ENCODE measurements at places on chromosomes 16 and 17.

DNA sequence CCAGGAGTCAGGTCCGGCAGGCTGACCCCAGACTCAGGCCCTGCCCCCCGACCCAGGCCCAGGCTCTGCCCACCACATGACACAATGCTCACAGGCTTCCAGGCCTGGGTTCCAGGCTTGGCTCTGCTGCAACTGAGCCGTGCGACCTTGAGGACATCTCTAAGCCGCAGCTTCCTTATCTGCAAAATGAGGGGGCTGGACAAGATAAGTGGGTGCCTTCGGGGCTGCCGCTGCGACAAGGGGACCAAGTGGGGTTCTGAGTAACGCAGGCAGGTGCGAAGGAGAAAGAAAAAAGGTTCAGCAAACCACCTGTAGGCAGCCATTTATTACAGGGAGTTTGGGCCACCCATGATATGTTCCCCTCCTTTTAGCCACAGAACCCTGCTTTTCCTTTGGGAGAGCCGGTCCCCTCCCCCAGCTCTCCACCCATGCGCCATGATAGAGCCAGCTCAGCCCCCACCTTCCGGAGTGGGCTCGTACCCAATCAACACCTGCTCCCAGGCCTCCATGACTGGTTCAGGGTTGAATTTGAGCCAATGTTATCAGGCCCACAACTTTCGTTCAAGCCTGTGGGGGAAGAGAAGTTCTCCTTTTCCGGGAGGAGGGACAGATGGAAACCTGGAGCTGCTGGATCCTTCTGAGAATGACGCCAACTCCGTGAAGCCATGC, 38.2 kb downstream of the RTN4RL1 start:
- no peak for DNase-seq

- DNase-seq = no peak
Measured at GRCh38 chr16:69322343-69322742, 8.0 kb downstream of the PDF start.

DNA sequence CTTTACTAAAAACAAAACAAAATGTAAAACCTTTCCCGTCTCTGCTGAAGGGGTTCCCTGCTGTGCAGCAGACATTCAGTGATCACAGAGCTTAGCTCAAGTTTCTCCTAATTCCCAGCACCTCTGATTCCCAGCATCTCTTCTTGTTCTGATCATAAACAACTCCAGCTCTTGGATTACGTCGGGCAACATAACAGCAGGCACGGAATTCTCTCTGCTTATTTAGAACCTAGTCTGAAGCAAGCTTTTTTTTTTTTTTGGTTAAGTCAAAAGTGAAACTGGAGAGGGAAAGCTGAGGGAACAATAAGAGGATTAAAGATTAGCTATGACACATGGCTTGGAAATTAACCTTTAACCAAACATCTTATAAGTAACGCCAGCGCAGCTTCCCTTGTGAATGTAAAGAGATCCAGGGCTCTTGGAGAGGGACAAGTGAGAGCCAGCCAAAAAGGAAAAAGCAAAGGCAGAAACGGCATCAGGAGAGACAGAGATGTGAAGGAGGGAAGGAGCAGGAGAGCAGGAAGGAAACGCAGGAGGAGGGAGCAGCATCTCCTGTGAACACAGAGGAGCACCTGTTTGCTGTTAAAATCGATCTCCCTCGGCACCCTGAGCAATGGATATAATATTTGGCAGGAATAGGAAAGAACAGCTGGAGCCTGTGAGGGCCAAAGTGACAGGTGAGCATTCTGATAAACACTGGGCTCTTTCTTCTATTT, at the start of gene BCO1:
Gene BCO1, plus strand, starts transcription at position 394 of the 716 bp plus-strand sequence. Its CDS starts 220 bp downstream, at position 614.
- DNase-seq = no peak

DNA sequence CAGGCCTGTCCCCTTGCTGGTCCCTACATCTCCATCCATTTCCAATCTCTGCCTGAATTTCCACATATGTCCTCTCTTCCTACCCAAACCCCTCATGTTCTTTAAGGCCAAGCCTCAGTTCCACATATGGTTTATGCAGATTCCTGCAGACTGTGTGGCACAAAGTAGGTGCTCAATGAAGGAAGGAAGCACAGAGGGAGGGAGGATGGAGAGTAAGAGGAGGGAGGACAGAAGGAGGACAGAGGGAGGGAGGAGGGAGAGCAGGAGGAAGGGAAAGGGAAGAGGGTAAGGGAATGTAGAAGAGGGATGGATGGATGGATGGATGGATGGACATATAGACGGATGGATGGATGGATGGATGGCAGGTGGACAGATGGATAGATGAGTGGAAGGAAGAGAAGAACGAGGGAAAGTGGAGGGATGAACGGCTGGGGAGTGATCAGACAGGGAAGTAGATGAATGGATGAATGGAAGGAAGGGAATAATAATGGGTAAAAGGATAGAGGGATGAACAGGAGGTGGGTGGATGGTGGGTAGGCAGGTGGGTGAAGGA, 7.7 kb upstream of the KRT14 start:
- no peak for DNase-seq

DNA sequence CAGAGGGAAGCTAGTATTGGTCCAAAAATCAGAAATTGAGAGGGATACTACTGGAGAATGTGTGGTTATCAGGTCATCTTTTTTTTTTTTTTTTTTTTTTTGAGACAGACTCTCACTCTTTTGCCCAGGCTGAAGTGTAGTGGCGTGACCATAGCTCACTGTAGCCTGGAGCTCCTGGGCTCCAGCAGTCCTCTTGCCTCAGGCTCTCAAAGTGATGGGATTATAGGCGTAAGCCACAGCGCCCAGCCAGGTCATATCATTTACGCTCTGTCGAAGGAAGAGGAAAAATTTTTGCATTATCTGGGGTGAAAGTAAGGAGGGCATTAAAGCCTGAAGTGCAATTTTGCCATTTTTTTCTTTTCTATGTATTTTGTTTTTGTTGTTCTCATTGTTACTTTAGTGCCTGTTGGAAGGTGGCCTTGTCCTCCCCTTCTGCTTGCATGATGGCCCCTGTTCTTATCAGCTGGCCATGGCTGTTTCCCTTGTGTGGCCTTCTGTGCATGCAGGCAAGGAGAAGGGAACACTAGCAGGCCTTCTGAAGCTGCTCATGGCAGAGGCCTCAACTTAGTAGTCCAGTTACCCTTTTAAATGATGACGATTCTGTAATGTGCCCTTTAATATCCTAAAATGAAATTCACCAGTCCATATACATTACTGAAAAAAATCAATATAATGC, 118.3 kb downstream of the SPECC1 start:
- no peak for DNase-seq

DNA sequence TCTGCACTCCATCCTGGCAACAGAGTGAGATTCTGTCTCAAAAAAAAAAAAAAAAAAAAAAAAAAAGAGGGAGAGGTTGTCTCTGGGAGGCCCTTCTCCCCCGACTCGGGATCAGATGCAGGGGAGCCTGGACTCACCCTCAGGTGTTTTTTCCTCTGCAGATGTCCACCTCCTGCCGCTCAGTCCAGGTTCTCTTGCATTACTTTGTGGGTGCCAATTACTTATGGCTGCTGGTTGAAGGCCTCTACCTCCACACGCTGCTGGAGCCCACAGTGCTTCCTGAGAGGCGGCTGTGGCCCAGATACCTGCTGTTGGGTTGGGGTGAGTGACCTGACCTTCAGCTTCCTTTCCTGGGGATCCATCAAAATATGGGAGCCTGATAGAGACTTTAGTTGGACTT, 34.1 kb downstream of the GLP2R start:
- no peak for DNase-seq

GRCh38 chr16:85681255-85681654, 7.5 kb downstream of the GINS2 start:
- DNase-seq = no peak

- DNase-seq = no peak
Measured at GRCh38 chr17:70609566-70609965, 440.2 kb downstream of the KCNJ2 start.

- DNase-seq = no peak
Measured at GRCh38 chr17:44672479-44673093, 16.3 kb downstream of the MEIOC start.

- DNase-seq = no peak
Measured at GRCh38 chr16:50863644-50864144, 121.8 kb downstream of the CYLD start.

DNA sequence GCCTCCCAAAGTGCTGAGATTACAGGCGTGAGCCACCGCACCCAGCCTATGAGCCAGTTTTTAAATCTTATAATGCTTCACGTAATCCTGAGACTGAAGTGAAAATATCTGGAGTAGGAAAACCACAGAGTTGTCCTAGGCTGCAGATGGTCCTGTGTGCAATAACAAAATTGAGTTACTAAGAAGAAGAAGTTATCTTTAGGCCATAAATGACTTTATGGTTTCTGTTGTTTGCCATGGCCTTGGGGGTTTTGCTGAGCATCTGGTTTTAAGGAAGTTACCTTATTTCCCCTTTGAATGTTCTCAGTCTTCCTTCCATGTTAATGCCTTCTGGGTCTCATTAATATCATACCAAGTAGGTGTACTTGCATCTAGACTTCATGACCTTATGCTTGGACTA, 16.5 kb downstream of the NMT1 start:
- no peak for DNase-seq

DNA sequence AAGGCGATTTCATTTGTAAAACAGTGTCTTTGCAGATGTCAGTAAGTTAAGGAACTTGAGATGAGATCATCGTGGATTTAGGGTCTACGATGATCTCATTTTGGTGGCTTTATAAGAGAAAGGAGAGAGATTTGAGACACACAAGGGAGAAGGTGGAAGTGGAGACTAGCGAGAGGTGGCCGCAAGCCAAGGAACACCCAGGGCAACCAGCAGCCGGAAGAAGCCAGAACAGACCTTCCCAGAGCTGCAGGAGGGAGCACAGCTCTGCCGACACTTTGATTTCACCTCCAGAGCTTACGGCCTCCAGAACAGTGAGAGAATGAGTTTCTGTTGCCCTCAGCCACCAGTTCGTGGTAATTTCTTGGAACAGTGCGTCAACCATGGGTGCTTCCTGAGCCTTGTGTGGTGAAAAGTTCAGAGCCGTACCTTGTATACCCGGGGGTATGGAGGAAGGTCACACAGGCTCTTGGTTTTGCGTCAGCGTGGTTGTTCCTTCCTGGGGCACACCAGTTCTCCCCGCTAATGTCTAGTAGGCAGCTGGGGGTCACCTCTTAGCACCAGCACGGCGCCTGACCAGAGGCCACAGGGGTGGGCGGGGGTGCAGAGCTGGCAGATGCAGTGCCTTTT, 12.9 kb upstream of the SEC14L1 start:
- DNase-seq = no peak

- no peak for DNase-seq
Measured at GRCh38 chr17:67836205-67836987, 11.1 kb downstream of the BPTF start.

DNA sequence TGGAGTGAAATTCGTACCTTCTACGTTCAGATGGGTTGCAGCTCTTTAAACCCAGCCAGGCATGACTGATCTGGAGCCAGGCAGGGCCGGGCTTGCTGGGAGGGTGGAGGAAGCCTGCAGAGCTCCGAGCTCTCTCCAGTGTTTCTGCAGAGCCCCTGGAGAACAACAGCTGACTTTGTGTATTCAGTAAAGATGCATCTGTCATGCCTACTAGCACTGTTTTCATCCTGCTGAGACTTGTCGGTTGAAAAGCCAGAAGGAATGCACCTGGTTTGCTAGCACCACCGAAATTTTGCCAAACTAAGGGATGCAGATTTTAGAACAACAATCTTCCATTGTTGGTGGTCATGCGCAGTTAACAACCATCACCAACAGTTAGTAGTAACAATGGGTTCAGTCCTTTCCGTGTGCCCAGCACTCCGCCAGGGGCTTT, 22.4 kb upstream of the SCNN1B start:
- peak; percentile 65 for DNase-seq

DNA sequence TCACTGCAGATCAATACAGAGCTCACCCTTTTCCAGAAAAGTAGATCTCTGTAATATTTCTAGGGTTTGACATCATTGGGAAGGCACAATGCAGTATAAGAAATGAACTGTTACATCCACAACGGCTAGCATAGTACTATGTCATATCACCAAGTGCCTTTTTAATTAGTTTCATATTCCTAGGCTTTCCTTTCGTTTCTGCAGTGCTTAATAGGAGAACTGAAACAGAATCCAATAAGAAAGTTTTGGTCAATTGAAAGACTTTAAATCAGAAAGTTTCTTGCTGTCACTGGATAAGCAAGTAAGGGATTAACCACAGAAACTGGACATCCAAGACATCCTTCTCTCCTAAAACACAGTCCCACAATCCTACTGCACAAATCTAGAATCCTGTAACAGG, 3.5 kb upstream of the RNF43 start:
- no peak for DNase-seq

DNA sequence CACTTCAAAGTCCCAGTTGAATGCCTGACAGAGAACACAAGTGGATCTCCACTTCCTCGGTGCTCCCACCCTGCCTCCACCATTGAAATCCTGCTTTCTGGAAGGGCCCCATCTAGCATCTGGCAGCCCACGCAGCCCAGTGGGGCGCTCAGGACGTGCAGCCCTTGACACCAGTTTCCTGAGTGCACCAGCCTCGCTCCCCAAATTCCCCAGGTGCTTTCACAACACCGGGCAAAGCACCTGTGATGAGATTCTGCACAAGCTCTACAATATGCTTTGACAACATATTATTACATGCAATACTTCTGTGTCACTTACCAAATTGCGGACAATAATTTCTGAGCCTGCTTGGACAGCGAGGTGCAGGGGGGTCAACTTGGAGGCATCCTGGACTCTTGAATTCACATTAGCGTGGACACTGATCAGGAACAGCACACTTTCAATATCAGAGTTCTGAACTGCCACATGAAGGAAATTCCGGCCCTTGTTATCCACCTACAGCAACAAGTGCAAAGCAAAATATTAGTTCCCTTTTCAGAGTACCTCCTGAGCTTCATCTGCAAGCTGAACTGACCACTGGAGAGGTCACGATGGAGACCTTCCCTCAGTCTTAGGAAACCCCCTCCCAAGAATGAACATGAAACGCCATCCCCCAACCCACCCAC, 33.9 kb downstream of the CYB5D2 start:
- DNase-seq = no peak

DNA sequence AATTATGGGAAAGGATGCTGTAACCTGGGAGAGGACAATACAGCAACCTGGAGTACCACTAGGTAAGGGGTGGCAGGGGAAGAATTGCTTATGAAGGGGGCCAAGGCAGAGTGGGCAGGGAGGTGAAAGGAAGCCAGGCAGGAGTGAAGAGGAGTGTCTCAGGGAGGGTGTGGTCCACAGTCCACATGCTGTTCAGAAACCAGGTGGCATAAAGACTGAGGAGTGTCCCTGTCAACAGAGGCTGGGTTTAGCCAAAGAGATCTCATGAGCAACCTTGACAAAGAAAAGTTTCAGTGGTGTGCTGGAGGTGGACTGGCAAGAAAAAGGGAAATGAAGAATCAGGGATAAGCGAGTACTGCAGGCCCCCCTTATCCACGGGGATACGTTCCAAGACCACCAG, 88.4 kb downstream of the SPACA3 start:
- DNase-seq = no peak

GRCh38 chr17:81218991-81219390, 3.8 kb downstream of the CEP131 start:
- DNase-seq = no peak

DNA sequence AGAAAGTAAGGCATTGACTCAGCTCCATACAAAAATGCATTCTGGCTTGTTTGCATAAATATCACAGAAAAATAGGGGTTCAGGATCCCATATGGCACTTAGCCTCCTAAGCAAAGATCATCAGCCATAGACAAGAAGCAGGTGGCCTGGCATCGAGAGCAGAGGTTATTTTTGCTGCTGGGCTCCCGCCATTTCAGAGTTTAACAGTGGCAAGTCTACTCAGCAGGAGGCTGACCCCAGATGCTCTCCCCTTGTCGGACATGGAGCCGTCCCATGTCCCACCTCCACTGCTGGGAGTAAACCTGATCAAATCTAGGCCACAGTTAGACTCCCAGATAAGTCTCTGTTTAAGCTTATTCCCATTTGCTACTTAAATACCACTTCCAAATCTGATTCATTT, 269.1 kb downstream of the FTO start:
- no peak for DNase-seq

GRCh38 chr17:49588312-49588711, 12.6 kb downstream of the NXPH3 start:
- no peak for DNase-seq

Data from NCI-H1436 treated with DMSO at 0.1 percent for 48 hours (cell line).